ENCODE measurements at places on chromosomes 2 and 18.

- no peak for DNase-seq
These were observed 224.5 kb downstream of the FAM210A start for GRCh38 chr18:13501891-13502290.

GRCh38 chr2:40218679-40219078 is 233.2 kb downstream of the SLC8A1 start:
- peak; percentile 57 for DNase-seq

GRCh38 chr2:69830045-69830905 is 815 bp downstream of the GMCL1 start:
- DNase-seq: peak; percentile 62

DNA sequence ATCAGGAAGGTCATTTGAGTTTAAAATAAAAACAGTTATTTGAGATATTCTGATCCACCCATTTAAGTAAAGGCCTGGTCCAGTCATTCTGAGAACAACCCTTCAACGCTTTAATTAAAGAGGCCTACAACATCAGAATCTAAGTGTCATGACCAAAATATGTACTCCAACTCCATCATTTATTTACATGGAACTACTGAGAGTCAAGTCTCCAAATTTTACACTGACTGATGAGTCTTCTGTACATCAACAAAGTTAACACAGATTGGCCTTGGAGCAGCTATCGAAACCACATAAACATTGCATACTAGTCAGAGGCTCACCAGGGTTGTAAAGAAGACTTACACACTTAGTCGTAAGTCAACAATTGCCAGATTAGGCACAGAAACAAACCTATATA is 37.1 kb downstream of the PIEZO2 start:
- no peak for DNase-seq

GRCh38 chr2:26723991-26724750 is 31.6 kb downstream of the KCNK3 start:
- peak; percentile 87 for DNase-seq

- no peak for DNase-seq
These were observed 18.7 kb upstream of the ODC1 start for GRCh38 chr2:10466801-10467200.

- DNase-seq: peak; percentile 74
These were observed 183.0 kb upstream of the APCDD1 start for GRCh38 chr18:10271481-10271880.

- no peak for DNase-seq
These were observed 451.3 kb upstream of the TMEFF2 start for GRCh38 chr2:192645811-192646598.

DNA sequence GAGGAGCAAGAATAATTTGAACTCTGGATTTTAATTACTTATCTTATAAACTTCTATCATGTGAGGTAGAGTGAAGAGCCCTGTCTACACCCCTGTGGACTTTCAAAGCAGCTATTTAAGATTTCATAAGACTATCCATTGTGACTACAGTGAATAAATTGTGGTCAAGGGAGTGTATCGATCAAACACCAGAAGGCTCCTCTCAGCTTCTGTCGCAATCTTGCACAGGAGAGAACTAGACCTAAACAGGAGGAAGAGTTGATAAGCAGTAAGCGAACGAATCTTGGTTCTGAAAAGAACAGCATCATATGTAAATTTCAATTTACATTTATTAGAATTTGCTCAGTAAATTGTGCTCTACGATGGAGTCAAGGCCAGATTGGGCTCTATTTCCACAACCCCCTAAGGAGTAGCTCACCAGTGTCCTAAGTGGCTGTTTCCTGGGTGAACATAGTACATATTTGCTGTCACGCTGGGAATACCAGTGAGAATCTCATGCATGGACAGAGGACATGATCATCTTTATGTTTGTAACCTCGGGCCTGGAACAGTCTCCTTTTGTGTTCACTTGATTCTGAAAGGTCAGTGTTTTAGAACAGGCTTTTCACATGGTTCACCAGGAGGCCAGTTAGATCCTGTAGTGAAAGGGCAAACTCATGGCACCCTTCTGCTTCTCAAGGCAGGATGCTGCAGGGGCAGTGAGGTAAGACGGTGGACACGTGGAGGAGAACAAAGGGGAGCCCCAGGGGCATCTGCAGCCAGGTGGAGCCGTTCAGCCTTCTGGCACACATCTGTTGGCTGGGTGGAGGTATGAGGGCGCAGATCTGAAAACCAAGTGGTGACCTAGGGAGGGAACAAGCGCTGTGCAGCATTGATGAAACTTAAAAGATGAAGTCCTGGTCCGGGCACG is 33.3 kb downstream of the NPAS2 start:
- DNase-seq: no peak

DNA sequence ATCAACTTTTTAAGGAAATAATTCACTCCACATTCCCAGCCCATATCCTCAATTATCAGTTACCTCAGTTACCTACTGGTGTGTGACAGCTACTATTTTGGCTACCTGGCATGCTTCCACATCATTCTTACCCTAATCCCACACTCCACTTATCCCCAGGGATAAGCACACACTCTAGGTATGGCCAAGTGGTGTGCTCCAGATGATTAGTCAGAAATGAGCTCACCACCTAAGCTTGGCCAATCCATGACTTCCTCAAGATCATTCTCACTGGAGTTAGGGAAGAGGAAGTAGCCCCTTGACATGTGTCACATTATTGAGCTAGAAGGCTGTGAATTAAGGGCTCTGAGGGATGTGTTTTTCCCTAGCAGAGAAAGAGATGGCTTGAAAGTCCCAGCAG is 20.9 kb upstream of the SMAD4 start:
- DNase-seq: no peak

DNA sequence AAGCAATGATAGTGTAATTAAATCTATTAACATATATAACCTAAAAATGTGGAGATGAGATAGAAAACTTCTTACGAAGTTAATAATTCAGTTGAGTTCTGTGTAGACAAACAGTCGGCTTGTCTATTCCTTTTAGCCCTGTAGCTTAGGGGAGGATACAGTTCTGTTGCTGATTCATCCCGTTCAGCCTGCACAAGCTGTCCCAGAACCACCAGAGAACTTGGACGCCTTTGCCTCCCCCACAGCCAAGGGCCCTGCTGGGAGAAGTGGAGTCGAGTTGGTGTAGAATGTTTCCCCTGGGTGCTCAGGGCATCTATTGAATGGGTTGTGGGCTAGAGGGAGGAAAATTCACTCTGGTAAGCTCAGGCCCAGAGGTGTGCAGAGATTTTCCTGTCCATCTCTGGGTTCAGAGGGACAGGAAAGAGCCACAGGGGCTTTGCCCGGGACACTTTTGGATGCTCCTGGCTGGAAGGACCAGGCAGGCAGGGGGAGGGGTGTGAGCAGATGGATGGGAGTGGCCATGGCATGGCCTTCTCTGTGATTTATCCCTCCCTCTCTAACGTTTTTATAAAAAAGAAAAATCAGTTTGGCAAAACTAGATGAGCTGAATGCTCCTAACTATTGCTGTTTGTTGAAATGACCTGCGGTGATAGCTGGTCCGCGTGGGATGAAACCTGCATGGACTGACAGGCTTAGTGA is 42.8 kb upstream of the GALR1 start:
- peak; percentile 50 for DNase-seq

DNA sequence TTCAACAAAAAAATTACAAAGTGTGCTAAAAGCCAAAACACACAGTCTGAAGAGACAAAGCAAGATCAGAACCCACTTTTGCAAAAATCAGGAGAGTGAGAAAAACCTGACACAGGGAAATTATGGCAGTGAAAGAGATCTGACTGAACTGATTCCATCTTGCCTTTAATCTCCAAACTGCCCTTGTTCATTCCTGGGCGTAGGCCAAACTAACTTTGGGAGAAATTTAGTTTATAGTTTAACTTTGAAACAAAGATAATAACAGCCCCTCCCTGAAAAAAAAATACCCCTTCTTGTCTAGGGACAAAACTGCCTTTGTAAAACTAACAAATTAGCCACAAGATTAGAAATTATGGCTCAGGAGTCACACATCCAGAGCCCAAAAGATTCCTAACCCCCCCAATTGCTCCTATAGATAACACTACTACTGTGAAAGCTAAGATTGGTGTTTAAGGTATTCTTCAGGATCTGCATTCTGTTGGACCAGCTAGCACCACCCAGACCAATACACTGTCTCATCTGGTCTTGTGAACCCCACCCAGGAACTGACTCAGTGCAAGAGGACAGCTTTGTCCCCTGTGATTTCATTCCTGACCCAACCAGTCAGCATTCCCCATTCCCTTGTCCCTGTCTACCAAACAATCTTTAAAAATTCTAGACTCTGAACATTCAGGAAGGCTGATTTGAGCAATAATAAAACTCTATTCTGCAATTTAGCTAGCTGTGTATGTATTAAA is 226.1 kb upstream of the SH3BP4 start:
- peak; percentile 70 for DNase-seq

- DNase-seq: peak; percentile 22
These were observed 128.0 kb upstream of the GYPC start for GRCh38 chr2:126527836-126528490.

DNA sequence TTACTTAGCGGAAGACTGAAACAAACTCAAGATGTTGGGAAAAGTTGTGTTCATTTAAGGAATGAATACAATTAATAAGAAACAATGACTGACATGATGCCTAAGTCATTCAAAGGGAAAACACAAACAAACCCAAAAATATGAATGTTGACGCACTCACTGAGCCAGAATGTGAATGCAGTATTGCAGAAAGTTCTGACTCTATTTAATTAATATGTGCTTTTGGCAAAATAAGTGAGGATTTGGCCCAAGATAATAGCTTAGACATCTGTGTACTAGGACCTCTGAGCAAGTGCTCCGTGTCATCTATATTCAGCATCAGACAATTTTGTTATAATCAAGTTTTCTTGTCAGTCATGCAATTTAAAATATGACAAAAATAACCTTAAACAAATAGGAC is 1138.8 kb upstream of the NXPH2 start:
- no peak for DNase-seq

- peak; percentile 29 for DNase-seq
These were observed 190.7 kb upstream of the SIX2 start for GRCh38 chr2:45199973-45200372.

DNA sequence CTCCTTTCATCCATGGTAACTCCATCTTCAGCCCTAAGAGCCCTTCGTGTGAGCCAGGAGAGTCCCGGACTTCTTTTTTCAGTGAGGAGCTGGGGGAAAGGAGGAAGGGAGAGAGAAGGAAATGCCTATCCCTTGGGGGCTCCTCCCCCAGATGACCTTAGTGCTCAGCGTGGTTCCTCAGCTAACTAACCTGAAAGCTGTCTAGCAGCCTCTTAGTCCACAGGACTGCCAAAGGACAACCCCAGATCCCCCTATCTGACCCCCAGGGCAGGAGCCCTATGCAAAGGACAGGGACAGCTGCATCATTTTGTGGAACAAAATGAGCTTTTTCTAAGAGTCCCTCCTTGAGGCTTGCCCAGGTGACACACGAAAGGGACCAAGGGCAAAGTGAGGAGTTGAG is 7.9 kb downstream of the SPR start:
- no peak for DNase-seq

DNA sequence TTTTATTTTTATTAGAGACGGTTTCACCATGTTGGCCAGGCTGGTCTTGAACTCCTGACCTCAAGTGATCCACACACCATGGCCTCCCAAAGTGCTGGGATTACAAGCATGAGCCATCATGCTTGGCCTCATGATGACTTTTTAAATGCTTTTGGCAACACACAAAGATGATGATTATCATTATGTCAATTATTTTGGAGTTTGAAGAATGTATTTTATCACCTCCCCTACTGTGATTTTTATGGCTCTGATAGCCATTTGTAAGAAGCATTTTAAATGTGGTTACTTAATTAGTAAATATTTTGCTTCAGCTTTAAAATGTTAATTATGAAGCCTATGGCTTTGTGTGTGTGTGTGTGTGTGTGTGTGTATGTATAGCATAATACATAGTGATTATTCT is 45.1 kb upstream of the RAB27B start:
- DNase-seq: no peak

Measured in foreskin fibroblast (primary cell).